GM13977 (cell line): ENCODE measurements at places on chromosomes 11 and 22.

DNA sequence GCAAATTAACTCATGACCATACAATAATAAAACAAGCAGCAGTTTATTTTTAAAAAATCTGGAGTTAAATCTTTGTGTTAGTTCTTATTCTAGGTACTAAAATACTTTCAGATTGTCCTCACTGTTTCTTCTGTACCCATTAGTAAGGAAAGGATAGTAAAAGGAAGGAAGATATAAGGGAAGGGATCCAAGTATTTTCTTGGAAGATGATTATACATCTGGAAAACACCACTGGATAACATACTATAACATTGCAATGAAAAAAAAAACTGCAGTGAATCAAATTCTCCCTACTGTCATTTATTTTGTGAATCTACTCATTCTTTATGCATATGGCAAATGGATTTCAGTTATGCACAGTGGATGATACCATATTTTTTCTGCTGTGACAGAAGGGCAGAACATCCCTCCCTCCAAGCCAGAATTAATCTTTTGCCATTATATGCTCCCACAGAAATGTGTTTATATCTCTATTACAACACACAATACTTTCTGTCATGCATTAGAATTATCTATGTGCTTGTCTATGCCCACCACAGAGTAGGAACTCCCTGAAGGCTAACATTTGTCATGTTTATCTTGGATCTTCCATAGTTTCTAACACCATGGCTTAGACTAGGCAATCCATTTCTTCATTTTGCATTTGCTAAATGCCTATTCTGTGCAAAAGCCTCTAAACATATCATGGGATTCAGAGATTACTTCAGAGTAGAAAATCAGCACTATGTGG, 282.3 kb upstream of the CTSC start:
- DNase-seq: no peak

- peak; percentile 67 for DNase-seq
Observed at GRCh38 chr11:44110231-44110679, 14.8 kb downstream of the EXT2 start.

DNA sequence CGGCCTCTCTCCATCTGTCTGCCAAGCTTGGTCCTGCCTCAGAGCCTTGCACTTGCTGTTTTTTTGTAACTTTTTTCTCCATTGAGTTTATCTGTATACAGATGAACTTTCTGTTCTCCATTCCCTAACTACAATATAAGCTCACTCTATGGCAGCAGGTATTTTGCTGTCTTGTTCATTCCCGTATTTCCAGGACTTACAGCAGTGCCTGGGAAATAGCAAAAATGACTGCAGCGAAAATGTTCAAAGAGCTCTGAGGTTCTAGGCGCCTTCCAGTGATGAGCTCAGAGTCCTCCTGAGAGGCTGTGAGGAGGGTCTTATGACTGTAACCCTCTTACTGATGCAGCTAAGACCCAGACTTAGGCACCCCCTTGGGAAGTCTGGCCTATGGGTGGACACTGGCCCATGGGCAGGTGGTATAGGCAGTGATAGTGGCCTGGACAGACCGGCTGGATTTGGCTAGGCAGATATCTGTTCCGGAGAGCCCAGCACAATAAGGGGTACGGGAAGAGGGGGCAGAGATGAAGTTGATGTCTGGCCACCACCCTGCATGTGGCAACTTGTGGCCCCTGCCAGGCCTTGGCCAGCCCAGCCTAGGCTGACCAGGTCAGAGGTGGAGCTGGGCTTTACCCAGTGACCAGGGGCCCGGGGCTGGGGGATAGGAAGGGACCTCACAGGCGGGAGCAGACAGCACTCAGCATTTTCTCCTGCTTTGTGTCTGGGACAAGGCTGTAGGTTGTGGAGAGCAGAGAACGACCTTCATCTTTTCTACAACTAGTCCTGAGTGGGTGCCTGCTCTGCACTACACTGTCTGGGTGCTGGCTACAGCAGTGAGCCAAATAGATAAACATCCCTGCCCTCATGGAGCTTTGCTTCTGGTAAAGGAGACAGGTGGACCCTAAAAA, 4.6 kb downstream of the ATF4 start:
- DNase-seq: no peak

GRCh38 chr22:28360939-28361338, 318.7 kb downstream of the TTC28 start:
- no peak for DNase-seq

GRCh38 chr11:64097468-64098317, 62.0 kb downstream of the FLRT1 start:
- no peak for DNase-seq

DNA sequence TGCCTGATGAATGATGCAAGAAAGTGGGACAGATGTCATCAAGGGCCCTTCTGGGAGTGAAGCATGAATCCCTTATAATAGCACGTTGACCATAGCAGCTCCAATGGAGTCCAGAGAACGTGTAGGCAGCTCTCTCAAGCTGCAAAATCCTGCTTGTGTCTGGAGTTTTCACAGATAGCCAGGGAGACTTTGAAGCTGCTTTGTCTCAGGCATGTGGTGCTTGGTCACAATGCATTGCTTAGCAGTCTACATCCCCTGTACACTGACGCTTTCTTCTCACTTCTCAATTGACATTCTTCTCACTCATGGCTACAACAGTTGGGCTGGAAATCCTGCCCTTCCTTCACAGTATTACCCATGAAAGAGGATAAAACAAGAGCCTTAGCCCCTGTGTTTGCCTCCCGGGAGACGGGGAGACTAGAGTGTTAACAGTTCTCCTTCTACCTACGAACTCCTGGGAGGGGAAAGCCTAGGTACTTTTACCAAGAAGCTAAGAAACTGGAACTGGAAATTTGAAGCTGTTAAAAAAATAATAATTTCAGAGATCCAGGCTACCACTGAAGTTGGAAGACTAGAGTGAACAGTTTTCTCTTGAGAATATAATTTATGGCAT, 20.7 kb upstream of the MMP7 start:
- DNase-seq: no peak

GRCh38 chr22:32080904-32081303, 37.8 kb downstream of the SLC5A1 start:
- DNase-seq: peak; percentile 67

- DNase-seq: no peak
Observed at GRCh38 chr11:121890377-121890776, 225.6 kb downstream of the BLID start.

- DNase-seq: no peak
Observed at GRCh38 chr22:42685941-42686653, 34.6 kb downstream of the A4GALT start.
